ENCODE measurements at places on chromosomes 2 and 18.

- no peak for DNase-seq
Measured at GRCh38 chr2:216181351-216181750, 72.2 kb downstream of the XRCC5 start.

GRCh38 chr2:207635468-207636200, 10.4 kb upstream of the METTL21A start:
- DNase-seq, result no peak

DNA sequence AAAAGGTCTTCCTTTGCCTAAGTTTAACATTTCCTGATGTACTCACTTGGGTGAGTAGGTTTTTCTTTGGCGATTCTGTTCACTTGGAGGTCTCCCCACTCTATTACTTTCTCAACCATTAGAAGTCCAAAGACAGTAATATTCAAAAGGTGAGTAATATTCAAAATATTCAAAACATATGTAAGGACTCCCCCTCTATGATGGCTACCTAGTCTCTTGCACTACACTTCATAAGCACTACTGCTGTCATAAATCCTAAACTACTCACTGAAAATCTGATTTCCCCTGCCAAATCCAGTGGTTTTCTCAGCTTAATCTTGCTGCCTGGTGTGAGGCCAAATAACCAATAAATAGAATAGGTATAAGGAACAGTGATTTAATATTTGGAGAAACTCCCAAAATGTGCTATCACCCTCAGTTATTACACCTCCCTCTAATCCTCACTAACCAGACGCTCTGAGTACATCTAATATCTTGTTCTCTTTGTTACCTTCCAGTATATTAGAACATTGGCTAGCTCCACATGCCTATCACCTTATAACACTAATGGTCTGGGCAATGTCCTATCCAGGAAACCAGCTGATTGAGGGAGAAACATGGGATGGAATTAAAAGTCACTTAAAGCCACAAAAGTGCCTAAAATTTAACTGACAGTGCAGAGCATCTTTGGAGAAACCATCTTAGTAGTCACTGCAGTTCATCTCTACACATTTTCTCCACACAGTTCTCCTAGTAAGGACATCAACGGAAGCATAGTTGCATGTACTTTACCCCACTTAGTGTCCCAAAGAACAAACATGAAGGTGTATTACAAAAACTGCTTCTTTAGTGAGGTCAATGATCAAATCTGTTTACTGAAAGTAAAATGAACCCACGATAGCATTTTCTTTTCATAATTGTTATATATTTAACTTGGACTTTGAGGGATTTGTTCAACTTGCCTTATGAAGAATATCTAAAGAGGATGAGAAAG, 54.8 kb downstream of the MBD2 start:
- DNase-seq, result no peak

DNA sequence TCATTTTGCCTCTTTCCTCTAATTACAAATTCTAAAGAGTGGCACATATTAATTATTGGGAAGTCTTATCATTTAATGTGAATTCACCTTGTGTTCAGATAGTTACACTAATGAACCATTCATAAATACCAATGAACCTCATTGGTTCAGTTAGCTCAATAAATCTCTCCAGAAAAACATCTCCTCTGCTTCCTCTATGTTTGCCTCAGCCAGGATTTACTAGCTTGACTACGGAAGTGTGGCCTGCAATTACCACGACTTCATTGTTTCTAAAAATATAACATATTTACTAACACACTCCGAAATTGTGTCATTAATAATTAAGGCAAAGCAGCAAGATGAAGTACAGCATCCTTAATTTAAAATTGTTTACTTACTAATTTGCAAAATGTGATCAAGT, 103.3 kb downstream of the PLA2R1 start:
- DNase-seq, result no peak

- DNase-seq, result no peak
Measured at GRCh38 chr2:156505696-156506095, 69.5 kb downstream of the GPD2 start.

Measured in activated CD4-positive, alpha-beta T cell treated with anti-CD3 and anti-CD28 coated beads for 4 hours (primary cell).